DND-41 (cell line): ENCODE measurements at places on chromosomes 3 and 15.
A peak's percentile ranks its signal among the peaks of the same experiment; 100 is the strongest.

DNA sequence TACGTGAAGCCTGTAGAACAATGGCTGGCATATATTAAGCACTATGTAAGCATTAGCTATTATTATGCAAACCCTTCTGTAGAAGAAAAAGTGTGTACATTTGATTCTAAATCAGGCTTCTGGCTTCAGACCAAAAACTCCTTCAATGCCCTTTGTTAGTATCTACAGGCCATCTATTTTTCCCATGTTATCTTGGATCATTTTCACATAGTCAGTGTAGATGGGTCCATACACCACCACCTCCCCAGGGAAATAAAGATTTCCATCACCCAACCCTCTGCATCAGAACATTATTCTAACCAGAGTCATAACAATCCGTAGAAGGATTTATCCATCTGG lies 8.0 kb upstream of the KLHL6 start:
- no peak for DNase-seq

- no peak for DNase-seq
Observed at GRCh38 chr3:46812237-46812791, 50.9 kb downstream of the MYL3 start.

GRCh38 chr3:31945738-31946052 lies 35.4 kb downstream of the OSBPL10 start:
- DNase-seq = no peak

DNA sequence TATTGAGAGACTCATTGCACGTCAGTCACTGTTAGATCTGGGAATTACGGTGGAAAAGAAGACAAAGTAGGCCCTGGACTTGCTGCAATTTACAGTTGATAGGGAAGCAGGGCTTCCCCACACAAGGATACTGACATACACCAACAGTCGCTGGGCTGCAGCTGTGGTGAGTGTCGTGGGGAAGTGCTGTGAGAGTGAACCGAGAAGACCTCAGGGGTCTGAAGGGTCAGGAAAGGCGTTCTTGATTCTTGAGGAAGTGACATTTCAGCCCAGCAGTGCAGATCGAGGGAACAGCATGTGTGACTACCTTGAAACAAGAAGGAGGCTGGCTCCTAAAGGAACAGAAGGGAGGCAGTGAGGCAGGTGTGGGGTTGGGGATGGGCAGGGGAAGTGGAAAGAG lies 22.5 kb downstream of the MYZAP start:
- DNase-seq = no peak

- DNase-seq = no peak
Observed at GRCh38 chr3:188526057-188526456, 372.1 kb downstream of the LPP start.

- DNase-seq = no peak
Observed at GRCh38 chr3:171354049-171354705, 106.0 kb downstream of the TNIK start.

GRCh38 chr15:51060030-51060673 lies 34.6 kb downstream of the TNFAIP8L3 start:
- no peak for DNase-seq

DNA sequence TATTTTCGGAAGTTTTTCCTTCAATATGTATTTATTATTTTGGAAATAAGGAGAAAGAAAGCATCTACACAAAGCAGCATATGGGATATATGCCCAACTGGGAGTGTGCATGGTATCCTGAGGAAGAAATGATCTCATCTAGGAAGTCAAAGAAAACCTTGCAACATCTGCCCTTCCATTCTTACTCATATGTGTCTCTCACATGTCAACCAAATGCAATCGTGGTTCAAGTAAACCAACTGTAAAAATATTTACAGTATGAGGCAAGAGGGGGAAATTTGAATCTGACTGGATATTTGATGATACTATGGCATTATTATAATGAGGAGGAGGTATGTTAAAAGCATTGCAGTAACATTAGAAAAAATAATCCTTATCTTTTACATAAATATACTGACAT lies 3.2 kb upstream of the SCG3 start:
- no peak for DNase-seq

DNA sequence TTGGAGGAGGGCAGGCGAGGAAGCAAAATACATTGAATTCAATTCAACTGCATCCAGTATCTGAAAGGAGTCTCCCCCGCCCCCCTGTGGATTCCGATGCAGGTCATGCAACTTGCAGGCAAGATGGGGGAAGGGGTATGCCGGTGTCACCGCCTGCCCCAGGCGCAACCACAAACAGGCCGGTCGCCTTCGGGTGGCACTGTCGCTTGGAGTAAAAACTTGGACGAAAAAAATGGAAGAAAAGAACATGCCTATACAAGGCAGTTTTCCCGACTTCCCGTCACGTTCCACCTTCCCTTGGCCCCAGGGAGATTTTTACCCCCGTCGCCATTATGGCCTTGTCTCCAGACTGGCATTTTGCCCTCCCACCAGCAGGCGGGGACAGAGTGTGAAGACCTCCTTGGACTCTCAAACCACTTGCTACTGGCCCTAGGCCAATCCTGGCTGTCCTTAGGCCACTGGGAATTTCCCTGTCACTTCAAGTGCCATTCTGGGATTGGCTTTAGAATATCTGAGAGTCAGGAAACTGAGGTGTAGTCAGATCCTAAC lies 1.6 kb upstream of the NTRK3 start:
- DNase-seq = no peak

DNA sequence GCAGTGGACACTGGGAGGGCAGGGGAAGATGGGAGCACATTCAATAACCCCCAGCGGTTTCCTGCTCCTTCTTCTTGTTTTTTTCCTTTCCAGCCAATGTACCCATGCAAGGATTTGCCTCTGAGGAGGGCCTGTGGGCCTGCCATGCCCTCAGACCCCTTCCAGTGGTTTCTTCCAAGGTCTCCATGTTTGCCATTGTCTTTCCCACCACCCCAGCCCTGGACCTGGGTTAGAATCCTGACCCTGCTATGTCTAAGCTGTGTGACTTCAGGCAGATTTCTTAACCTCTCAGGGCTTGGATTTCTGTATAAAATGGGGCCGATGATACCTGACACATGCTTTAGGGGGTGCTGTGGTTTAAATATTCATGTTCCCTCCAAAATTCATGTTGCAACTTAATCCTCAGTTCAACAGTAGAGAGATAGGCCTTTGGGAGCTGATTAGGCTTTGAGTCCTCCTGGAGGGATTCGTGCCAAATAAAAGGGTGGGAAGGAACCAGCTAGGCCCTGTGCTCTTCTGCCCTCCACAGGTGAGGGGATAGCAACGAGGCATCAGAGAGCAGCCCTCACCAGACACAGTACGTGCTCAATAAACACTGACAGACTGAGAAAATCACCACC lies 46.3 kb upstream of the FLNB start:
- peak; percentile 39 for DNase-seq

DNA sequence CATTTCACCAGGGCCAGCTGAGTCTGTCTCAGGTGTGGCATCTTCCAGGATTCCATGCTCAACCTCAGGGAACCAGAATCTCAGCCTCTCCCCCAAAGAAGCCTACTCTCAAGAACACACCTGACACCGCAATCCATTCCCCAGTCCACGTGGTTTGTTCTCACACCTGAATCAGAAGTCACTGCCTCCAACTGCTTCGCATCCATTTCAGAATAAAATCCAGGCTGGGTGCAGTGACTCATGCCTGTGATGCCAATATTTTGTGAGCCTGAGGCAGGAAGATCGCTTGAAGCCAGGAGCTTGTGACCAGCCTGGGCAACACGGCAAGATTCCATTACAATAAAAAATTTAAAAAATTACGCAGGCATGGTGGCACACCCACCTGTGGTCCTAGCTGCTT lies 212.2 kb downstream of the FOXP1 start:
- DNase-seq = no peak

- no peak for DNase-seq
Observed at GRCh38 chr3:82143661-82144412, 382.4 kb upstream of the GBE1 start.

DNA sequence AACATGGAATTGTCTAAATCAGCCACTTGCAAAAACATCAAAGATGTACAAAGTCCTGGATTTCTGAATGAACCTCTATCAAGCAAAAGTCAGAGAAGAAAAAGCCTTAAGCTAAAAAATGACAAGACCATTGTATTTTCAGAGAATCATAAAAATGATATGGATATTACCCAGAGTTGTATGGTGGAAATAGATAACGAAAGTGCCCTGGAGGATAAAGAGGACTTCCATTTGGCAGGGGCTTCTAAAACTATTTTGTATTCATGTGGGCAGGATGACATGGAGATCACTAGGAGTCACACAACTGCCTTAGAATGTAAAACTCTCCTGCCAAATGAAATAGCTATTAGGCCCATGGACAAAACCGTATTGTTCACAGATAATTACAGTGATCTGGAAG lies 29.3 kb downstream of the KNL1 start:
- no peak for DNase-seq

DNA sequence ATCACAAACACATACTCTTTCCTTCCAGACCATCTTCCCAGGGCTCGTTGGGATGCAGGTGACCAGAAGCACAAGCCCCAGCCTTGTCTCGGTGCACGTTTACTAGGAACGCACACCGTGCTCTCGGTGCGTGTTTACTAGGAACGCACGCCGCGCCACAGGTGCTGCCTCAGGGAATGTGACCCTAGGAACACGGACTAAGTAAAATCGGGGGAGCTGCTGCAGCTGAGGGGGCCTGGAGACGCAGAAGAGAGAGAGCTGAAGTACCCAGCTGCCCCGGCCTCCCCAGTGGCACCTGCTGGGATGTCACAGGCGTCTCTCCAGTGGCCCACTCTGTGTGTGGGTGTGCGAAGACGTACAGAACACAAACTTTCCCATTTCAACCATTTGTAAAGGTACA lies 91.0 kb upstream of the SNRPA1 start:
- DNase-seq = no peak

GRCh38 chr3:77150028-77150427 lies 110.1 kb downstream of the ROBO2 start:
- DNase-seq = no peak

DNA sequence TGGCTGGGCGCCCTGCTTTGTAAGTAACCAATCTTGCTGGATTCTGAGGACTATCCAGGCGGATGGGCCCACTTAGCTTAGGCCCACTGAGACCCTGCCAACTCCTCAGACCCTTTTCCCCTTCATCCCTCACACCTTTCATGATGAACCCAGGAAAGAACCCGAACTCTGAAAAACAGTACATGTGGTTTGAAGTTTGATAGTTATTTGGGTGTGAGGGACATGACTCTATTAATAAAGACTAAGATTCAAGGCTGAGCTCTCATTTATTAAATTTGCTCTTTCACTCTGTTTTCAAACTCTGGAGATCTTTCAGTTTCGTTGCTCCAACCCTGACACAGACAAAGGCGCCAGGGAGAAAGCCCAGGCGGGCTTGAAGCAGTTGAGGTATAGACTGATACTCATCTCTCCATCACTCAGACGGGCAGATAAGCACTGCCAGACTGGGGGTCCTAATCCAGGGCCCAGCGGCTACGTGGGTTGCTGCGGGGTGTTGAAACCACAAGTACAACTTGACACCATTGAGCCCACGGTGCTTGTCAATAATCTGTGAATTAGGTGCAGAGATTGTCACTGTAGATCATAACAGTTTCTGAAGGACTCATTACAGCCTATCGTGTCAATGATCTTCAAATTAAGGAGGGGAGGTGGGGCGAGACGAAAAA lies 7.2 kb upstream of the SOX2 start:
- no peak for DNase-seq

DNA sequence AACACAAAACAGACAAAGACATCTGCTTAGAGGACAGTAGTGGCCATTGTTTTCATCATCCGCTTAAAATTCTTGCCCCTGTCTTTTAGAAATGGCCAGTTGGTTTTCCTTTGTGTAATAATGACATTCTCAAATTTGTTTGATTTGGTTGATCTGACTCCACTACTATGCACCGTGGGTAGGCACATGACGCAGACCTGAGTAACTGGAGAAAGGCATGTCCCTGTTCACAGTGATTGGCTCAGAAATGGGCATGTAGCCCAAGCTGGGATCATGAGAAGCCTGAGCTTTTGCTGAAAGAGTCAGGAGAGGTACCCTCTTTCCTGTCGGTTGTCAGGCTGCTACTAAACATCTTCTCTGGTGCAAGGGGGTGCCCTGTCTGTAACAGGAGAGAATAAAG lies 36.6 kb upstream of the MAGI1 start:
- DNase-seq = no peak

DNA sequence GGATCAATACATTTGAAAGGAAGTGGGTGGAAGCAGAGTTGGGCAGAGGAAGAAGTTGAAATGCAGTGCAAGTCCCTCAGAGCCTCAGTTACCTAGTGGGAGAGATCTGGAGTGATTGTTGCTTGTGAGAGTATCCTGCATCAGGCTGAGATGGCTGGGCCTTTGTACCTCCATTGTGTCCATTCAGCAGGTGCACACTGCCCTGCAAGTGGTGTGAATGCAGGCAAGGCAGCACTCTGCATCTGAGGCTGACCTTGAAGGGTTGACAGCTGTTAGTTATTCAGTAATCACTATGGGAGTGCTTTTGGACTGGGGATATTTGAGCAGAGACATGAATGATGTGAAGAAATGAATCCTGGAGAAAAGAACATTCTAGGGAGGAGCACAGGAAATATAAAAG lies 25.2 kb downstream of the ATP6V1A start:
- DNase-seq = no peak

- no peak for DNase-seq
Observed at GRCh38 chr3:194277786-194278130, 73.4 kb downstream of the CPN2 start.

DNA sequence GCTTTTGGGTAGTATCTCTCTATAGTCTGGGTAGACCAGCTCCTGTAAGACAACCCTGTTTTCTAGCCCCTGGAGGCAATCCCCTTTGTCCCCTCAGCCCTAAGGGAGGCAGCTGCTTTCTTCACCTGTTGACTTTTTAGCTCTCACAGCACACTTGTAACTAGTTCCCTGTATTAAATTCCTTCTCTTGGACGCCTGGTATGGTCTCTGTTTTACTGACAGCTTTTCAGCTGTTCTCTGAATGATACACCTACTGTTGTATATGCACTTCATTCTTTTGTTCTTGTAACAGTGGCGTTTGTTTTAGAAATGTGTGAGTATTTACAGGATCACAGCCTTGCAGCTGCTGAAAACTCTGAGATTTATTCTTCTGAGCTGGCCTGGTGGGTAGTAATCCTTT lies 413.0 kb upstream of the RBMS3 start:
- no peak for DNase-seq

- no peak for DNase-seq
Observed at GRCh38 chr3:110504401-110504800, 567.2 kb upstream of the NECTIN3 start.

GRCh38 chr3:192861972-192862371 lies 55.7 kb downstream of the MB21D2 start:
- DNase-seq = no peak

- no peak for DNase-seq
Observed at GRCh38 chr3:55197021-55197420, 269.2 kb upstream of the LRTM1 start.
